ENCODE measurements at places on chromosomes 6 and 20.

DNA sequence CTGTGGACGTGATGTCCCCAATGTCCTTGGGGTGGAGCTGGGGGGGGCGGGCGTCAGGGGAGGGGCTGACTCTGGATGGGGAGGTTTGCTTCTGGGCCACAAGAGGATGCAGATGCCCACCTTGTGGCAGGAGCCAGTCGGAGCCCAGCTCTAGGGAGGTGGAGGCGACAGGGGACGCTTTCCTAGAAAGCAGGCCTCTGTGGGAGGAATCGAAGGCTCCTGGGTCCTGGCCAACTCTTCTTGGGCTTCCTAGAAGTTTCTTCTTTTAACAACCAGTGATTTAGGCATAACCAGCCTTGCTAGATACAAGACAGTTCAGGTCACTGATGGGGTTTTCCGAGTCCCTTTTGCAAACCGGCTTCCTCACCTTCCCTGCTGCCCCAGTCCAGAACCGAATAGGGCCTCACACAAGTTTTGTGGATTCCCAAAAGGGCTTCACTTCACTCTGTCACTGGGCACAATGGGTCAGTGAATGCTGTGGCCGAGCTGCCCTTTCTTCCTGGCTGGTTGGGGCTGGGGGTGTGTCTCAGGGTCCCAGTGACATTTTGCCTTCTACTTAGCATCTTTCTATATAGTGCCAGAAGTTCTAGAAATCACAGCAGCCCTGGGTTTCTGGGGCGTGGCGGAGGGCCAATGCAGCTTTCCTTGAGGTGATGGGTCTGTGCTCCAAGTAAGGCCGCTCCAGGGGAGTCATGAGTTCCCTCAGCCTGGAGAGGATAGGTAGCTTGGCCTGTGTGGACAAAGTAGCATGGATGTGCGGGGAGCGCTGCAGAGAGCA lies 78.4 kb upstream of the FOXP4 start:
- DNase-seq: peak; percentile 37

GRCh38 chr6:37809197-37809543 lies 10.4 kb upstream of the ZFAND3 start:
- DNase-seq: peak; percentile 58

DNA sequence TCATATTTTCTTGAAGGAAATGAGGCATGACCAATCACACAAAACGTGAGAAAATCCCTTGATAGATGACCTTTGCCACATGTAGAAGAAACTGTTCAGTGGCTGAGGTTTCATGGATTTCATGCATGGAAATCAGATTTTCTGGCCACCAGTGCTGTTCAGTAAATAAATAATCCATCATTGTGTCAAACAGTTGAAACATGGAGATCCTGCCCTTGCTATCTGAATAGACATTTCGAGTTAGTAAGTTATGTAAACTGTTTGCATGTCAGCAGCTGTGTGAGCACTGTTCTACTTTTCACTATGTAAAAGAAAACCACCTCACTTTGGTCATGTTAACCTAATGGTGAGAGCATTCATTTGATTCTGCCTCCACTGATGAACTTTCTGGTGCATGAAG lies 793.9 kb upstream of the EPHA7 start:
- DNase-seq: no peak

DNA sequence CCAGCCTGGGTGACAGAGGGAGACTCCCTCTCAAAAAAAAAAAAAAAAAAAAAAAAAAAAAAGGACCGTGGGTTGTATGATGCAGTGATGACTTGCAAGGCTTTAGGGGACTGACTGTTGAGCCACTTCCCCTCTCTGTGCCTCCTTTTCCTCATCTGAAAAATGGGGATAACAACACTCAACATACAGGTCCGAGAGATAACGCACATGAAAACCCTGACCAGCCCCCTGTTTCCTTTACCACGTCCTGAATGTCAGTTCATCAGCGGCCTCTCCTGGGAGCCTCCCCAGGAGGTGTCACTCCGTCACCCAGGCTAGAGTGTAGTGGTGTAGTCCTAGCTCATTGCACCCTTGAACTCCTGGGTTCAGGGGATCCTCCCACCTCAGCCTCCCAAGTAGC lies 3.9 kb downstream of the SLA2 start:
- DNase-seq: no peak

- DNase-seq: no peak
Measured at GRCh38 chr6:166084951-166085350, 82.7 kb downstream of the TBXT start.

DNA sequence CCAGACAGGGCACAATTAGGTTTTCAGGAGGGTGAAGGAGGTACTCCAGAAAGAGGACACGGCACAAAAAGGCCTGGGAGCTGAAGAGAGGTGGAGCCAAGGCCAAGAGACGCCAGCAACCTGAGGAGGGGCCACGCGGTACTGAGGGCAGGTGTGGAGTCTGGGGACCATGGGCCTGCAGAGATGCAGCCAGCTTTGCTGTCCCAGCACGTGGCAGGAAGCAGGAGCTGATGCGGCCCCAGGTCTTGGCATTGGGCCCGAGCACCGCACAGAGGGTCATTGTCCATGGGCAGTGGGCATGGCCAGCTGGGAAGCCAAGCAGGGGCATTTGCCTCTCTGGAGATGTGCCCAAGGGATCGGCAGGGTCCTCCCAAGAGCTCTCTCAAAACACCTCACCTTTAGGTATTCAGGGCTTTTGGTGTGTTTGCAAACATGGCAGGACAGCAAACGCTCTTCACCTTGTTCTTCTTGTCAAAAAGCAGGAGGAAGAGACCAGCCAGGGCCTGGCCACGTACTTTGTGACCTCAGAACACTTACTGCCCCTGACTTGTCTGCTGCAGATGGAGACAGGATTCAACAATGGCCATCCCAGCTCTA lies 1.4 kb upstream of the BPIFB1 start:
- DNase-seq: no peak

DNA sequence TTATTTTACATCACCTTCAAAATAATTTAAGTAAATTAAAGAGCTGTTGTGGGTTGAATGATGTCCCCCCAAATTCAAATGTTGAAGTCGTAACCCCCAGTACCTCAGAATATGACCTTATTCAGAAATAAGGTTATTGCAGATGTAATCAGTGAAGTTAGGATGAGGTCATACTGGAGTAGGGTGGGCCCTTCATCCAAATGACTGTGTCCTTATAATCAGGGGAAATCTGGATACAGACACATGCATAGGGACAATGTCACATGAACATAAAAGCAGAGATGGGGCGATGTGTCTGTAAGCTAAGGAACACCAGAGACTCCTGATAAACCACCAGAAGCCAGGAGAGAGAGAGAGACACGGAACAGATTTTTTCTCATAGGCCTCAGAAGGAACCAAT lies 13.3 kb upstream of the IL20RA start:
- no peak for DNase-seq

DNA sequence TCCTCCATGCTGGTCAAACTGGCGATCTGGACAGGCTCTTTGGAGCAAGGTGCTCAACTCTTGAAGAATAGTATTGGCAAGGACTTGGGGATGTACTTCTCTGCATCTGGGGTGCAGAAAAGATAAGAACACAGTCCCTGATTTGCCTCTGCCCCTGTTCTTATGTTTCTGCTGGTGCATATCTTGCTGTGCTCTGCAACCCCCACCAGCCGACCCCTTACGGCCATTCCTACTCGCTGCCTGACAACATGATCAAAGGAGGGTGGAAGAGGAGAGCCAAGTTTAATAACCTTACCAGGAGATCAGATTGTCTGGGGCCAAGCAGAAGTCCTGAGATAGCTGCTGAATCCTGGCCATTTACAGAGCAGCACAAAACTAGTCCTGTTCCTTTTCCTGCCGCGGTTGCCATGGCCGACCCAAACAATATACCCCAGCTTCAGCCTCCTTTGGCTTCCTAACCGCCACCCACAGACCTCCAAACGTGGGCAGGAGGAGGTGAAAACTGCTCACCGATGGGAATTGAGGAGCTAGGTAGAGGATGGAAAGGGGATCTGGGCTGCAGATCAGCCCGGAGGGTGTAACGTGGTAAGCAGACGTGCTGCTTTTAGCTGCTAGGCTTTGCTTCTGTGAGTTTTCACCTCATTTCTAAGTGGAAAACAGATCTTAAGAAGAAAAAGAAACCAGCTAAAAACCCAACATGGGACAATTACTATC lies 60.9 kb downstream of the ATXN1 start:
- no peak for DNase-seq

DNA sequence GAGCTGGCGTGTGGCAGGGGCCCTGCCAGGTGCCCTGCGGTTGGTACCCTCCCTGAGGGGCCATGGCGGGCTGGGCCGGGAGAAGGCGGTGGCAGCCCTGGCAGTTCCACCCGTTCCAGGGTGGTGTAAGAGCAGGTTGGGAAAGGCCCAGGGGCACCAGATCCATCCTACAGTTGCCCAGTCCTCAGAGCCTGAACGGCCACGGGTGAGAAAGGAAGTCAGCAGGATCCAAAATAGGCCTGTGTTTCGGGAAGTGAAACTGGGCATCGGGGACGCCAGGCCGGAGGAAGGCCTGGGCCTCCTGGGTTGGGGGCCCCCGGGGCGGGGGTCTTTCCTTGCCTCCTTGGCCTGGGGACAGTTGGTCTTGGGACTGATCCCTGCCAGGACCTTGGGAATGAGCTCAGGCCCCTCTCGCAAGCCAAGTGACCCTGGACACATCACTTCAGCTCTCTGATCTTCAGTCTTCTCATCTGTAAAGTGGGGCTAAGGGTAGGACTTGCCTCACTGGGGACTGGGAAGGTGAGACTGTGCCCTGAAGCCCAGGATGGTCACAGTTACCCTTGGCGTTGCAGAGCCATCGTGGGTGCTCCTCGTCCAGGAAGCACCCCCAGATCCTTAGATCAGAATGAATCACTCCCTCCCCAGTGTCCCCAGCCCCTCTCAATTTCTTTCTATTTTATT lies 18.1 kb upstream of the NOL4L start:
- DNase-seq: no peak
